ENCODE measurements at places on chromosomes 7 and 10. TPM values are rescaled to one million over a fixed set of nuclear protein-coding genes. Genes with fewer than 3 reads are reported as not detected.
A peak's percentile ranks its signal among the peaks of the same experiment; 100 is the strongest.

Gene C10orf53
- 0.13 TPM for polyA plus RNA-seq

- no peak for DNase-seq
These were observed 7.7 kb downstream of the ZSCAN25 start for GRCh38 chr7:99624484-99624883.

- no peak for DNase-seq
These were observed 59.9 kb downstream of the TNRC18 start for GRCh38 chr7:5363729-5364128.

GRCh38 chr10:93999401-93999851 lies 5.7 kb downstream of the PLCE1 start:
- DNase-seq = no peak

DNA sequence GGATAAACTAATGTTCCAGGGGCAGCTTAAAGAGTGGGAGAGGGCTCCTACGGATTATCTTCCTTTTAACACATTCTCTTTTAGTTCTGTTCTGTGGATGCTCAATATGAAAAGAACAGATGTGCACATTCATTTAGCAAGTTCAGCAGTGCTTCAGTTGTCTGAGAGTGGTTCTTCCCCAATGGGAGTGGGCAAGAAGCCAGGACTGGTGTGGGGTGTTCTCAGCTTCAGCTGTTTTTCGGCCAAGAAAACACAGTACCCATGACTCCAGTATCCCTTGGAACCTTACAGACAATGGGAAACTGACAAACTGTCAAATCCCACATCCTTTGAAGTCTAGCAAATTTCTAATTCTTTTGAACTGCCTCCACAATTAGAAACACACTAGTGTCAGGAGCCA lies 71.5 kb upstream of the LRRC17 start:
- no peak for DNase-seq

Gene TMEM196
- not detected for polyA plus RNA-seq

- no peak for DNase-seq
These were observed 19.8 kb upstream of the CLDN12 start for GRCh38 chr7:90383422-90383821.

Gene INTS1
- 54.7 TPM for polyA plus RNA-seq

Gene AKR1C3
- 74.3 TPM for polyA plus RNA-seq

DNA sequence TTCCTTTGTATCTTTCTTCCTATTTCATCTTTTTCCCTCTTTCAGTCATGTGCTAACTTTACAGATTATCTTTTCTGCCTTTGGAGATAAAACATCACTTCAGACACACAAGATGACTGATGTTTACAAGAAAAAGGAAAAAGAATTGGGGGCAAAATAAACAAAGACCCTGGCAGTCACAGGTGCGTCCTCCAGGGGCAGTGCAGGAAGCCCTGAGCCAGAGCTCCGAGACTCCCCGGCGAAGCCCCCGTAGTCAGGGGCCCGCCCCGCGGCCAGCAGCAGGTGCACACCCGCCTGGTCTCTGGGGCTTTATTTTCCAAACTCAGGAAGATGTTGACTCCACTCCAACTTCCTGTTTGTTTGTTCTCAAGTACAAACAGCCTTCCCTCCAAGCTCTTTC lies 10.2 kb downstream of the STK32C start:
- no peak for DNase-seq

GRCh38 chr10:128451879-128452278 lies 325.7 kb upstream of the MKI67 start:
- DNase-seq = no peak

Gene ALOX5
- 1.7 TPM for polyA plus RNA-seq

DNA sequence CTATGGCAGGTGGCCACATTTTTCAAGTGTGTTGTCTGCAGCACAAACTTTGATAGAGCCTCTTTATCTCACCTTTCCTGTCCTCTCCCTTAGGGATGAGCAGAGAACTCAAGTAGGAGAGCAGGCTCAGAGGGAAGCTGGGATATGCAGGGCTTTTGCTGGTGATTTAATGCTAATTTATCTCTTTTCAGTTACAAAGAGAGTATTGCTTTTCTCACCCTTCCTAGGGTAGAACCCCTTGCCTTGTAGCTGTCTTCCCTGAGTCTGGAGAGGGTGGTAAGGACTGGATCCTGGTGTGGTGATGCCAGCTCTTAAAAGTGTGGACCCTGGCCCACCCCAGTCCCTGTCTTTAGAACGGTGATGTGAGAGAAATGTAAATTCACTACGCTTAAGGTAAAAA lies 1061.4 kb downstream of the TYW1 start:
- no peak for DNase-seq

Gene DYNC1I1
- 0.61 TPM for polyA plus RNA-seq

Gene STEAP1
- 10.7 TPM for polyA plus RNA-seq

- no peak for DNase-seq
These were observed 827.6 kb upstream of the AUTS2 start for GRCh38 chr7:68770649-68771048.

DNA sequence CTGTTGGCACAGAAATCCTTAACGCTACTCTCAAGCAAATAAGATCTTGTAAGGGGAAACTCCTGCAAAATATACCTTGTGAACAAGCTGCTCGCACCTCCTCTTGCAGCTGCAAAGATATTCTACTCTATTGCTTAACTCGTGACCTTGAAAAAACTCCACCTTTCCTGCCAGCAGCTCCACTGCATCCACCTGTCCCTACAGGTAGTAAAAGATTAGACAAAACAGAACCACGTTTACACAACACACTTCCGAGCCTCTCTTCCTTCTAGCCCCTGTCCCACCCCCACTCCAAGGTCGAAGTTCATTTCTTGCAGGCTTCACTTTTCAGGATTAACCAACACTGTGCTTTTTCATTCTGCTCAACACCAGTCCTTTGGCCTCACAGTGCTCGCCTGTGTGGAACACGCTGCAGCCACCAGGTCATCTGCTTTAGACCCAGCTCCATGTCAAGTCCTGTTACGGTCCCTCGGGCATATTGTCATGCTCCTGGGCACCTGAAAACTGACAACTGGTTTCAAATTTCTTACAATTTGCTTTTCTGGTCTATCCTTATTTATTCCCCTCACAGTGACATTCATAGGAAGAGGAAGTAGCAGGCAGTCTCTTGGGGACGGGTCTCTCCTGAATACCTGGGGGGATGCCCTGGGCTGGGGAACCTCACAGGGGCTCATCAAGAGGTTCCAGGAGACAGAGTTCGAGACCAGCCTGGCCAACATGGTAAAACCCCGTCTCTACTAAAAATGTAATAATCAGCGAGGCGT lies 165.8 kb upstream of the KLF14 start:
- DNase-seq = no peak

- DNase-seq = no peak
These were observed 84.8 kb downstream of the ANK3 start for GRCh38 chr10:60304829-60305379.

Gene RNLS
- polyA plus RNA-seq = 16.5 TPM

GRCh38 chr7:159004411-159004810 lies 140.3 kb downstream of the VIPR2 start:
- no peak for DNase-seq

DNA sequence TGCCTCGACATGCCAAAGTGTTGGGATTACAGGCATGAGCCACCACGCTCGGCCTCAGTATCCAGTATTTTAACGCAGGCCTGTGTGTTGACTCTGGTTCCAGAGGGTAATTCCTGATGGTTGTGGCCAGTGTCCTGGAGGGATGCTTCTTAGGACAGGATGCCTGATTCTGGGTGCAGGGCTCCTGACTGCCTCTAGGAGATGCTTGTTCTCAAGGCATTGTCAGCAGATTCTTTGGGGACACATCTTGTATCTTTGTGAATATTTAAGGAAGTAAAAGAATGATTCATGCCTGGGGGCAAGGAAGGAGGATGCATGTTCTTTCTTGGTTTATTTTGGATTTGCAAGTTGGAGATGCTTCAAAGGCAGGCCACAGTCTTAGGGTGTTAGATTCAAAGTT lies 2.2 kb downstream of the ZDHHC4 start:
- DNase-seq = no peak

Gene PPP1R17
- not detected for polyA plus RNA-seq

DNA sequence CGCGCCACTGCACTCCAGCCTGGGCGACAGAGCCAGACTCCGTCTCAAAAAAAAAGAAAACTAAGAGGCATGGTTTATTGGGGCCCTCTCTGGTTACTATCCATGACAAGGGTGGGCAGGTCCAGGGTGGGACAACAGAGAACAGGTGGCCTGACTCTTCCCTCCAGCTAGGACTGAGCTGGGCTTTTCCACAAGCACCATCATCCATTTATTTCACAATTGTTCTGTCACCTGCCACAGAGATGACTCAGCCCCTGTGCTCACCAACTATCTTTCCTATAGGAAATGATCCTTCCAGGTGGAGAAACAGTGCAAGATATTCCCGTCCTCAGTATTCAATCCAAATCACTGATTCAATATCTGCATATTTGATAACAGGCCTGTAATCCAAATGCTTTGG lies 44.9 kb upstream of the MYL10 start:
- DNase-seq = no peak

Gene MBLAC1
- 1.3 TPM for polyA plus RNA-seq

GRCh38 chr10:100873827-100874326 lies 38.9 kb upstream of the SLF2 start:
- DNase-seq = no peak

Gene PON3
- 1.8 TPM for polyA plus RNA-seq

DNA sequence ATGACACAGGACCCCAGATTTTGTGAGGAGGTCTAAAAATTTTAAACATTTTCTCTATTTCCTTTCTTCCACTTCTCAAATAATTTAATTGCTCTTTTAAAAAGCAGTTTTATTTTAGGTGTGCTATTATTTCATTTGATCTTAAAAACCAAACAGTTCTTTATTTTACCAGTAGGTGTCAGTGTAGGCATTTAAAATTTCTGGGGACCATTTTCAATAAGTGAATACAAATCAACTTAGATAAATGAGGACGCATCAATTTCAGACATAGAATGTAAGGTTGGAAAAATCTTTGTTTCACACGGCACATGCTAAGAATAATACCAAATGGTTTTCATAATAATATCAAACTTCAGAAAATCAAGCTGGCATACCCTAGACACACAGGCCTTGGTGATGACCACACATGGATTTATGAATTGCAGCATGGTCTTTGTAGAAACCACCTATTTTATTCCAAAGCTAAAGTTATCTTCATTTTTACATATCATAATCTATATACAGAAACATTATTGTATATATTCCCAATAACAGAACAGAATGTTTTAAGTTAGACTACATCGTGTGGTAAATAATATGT lies 127.6 kb upstream of the SLC26A5 start:
- peak; percentile 15 for DNase-seq

Gene SAMD9L
- polyA plus RNA-seq = 2.5 TPM

DNA sequence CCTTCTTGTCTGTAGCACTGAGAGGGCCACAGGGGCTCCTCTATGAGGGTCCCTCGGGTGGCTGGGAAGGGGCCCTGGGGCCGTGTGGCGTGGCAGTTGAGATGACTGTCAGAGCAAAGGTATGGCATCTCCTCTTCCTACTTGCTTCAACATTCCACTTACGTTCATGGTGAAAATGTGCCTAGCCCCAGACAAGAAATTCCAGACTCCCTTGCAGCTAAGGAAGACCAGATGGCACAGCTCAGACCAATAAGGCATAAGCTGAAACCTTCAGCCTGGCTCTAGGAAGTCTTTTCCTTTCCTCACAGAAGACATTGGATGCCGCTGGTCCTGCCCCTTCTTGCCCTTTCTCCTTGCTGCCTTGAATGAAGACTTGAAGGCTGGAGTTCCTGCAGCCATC lies 57.4 kb downstream of the ZNF503 start:
- no peak for DNase-seq

Gene ZYX
- polyA plus RNA-seq = 57.8 TPM

GRCh38 chr7:43649755-43650274 lies 66.9 kb downstream of the STK17A start:
- no peak for DNase-seq

DNA sequence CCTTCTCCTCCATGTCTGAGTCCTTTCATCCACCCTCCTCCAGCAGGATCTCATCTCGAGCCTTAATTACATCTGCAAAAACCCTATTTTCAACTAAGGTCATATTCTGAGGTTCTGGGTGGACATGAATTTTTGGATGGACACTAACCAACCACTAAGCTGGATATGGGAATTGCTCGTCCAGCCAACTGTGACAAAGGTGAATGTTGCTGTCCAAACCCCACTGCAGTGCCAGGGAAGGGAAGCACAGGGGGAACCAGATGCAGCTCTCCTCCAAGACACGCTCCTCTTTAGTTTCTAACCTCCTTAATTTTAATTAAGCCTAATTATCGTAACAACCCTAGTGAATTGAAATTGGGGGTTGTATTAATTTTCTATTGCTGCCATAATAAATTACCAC lies 65.1 kb upstream of the EBF3 start:
- DNase-seq = no peak

Gene SMURF1
- 14.4 TPM for polyA plus RNA-seq

- no peak for DNase-seq
These were observed 250.3 kb downstream of the GPR37 start for GRCh38 chr7:124515106-124515830.

Gene LIPF
- 0.24 TPM for polyA plus RNA-seq

Gene ACSM6
- polyA plus RNA-seq = 0.20 TPM

Data from right renal cortex interstitium (tissue), 3 donors.